ENCODE measurements at places on chromosomes 2 and 18. TPM values are rescaled to one million over a fixed set of nuclear protein-coding genes. Genes with fewer than 3 reads are reported as not detected.
A peak's percentile ranks its signal among the peaks of the same experiment; 100 is the strongest.

AKAIN1 gene
- not detected for total RNA-seq

SEMA4C gene
- total RNA-seq, result 56.8 TPM

GPR39 gene
- total RNA-seq, result not detected

DNA sequence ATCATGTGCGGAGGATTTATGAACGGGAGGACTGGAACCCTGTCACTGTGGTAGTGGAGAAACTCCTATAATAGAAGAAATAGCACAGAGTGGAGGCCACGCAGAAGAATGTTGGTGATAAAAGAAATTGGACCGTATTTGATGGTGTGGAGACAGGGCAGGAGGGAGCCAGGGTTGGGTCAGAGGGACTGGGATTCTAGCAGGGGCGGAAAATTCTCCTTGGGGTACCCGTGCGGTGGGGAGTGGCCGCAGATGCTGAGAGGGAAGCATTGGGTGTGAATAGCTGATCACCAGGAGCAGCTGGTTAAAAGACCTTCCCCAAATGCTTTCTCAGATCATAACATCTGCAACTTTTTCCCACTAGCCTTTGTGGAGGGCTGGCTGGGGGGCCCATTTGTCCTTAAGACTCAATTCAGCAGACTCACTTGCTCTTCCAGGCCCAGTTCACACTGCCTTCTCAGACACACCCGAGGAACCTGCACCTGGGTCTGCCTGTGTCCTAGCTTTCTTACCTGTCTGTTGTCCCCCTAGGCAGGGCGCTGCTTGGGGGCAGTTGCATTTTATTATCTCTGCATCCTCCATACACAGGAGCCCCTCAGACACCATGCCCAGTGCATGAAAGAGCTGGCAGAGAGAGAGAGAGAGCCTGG lies 7.1 kb downstream of the SH3BP4 start:
- H3K4me3 ChIP-seq, result no peak overlapping the region
- no peaks in the 10 kb centered on the region for H3K4me1 ChIP-seq
- H3K27me3 ChIP-seq, result peaks cover 9% of the 10 kb centered on the region

DNA sequence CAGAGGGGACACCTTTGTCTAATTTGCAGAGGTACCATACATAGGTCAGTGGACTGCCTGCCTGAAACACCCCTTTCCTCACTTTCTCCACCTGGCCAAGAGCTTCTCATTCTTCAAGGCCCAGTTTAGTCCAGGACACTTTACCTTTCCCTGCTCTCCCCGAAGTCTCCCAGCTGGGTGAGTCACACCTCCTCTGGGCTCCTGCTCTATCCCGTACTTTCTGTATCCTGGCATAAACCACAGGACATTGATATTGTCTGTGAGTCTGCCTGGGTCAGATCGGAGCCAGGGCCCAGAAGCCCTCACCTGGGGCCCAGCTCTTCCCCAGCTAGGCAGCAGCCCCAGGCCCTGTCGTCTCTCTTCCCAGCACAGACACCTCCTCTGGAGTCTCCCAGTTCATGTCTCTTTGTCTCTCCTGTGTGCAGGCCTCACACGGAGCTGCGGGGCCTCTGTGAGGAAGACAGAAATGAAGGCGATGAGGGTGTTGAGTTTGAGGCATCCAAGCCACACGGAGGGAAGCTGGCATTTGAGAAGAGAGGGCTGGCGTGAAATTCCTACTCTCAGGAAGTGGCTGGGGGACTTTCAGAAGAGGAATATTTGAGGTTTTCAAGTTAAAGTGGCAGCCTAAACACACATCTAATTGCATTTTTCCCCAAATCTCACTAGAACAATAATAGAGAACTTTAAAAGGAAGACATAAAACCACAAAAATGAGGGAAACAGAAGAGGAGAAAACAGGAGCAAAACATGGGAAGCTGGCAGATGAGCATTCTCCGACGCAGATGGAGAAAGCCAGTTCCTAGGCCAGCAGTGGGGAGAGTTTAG lies 79.6 kb upstream of the LAPTM4A start:
- no peak for DNase-seq
- H3K27ac ChIP-seq, result no peak overlapping the region
- H3K4me1 ChIP-seq, result no peaks in the 10 kb centered on the region
- H3K36me3 ChIP-seq, result no peaks in the 10 kb centered on the region
- no peak overlapping the region for H3K4me3 ChIP-seq

DNA sequence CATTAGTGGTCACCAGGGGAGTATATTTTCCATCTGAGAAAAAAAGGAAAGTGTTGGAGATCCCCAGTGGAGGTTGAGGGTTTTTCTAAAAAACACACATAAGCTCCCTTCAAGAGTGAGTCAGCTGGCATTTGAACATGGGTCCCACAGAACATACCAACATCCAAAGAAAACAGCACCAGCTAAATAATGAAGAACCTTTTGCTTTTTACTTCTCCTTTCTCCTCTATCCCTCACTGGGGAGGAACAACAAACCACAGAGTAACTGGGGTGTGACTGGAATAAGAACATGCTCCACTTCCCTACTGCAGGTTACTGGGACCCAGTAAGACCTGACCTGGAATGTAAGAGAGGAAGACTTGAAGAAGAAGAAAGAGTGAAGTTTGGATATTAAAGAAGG lies 56.5 kb upstream of the RAPH1 start:
- H3K36me3 ChIP-seq, result no peaks in the 10 kb centered on the region
- DNase-seq, result no peak
- H3K27ac ChIP-seq, result no peak overlapping the region
- H3K4me3 ChIP-seq, result no peak overlapping the region
- no peaks in the 10 kb centered on the region for H3K27me3 ChIP-seq

GRCh38 chr2:176752295-176752694 lies 460.3 kb upstream of the HNRNPA3 start:
- H3K27ac ChIP-seq, result no peak overlapping the region
- no peak for DNase-seq
- no peaks in the 10 kb centered on the region for H3K27me3 ChIP-seq
- no peak overlapping the region for H3K4me3 ChIP-seq
- H3K4me1 ChIP-seq, result no peaks in the 10 kb centered on the region

GRCh38 chr18:48230467-48231113 lies 178.6 kb downstream of the ZBTB7C start:
- peak; percentile 9 for DNase-seq
- peaks cover 26% of the 10 kb centered on the region for H3K4me1 ChIP-seq
- no peak overlapping the region for H3K4me3 ChIP-seq
- no peaks in the 10 kb centered on the region for H3K36me3 ChIP-seq
- H3K27ac ChIP-seq, result no peak overlapping the region

GRCh38 chr2:51158251-51158650 lies 126.3 kb upstream of the NRXN1 start:
- DNase-seq, result no peak
- no peaks in the 10 kb centered on the region for H3K27me3 ChIP-seq
- H3K4me3 ChIP-seq, result no peak overlapping the region
- H3K36me3 ChIP-seq, result no peaks in the 10 kb centered on the region

- no peaks in the 10 kb centered on the region for H3K27me3 ChIP-seq
- H3K4me1 ChIP-seq, result no peaks in the 10 kb centered on the region
- H3K4me3 ChIP-seq, result no peak overlapping the region
Measured at GRCh38 chr2:11625671-11626070, 44.3 kb downstream of the NTSR2 start.

DNA sequence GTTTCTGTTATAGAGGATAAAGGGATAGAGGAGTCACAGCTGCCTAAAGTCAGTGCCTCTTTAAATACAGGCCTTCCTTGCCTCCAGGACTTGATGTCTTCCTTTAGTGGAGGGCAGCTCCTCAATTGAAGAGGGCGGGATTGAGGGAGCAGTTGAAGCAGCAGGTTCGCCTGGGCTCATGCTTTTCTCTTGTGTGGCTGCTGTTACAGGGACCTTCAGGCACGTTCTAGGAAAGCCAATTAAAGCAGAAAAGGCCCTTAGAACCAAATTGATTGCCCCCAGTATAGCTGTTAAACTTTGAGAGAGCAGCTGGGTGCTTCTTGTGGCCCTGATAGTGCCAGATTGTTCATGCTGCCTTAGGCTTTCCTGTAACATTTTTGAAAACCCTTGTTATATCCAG lies 42.0 kb upstream of the LTBP1 start:
- no peaks in the 10 kb centered on the region for H3K4me1 ChIP-seq
- no peaks in the 10 kb centered on the region for H3K36me3 ChIP-seq
- no peak overlapping the region for H3K27ac ChIP-seq
- H3K4me3 ChIP-seq, result no peak overlapping the region
- no peak for DNase-seq

DNA sequence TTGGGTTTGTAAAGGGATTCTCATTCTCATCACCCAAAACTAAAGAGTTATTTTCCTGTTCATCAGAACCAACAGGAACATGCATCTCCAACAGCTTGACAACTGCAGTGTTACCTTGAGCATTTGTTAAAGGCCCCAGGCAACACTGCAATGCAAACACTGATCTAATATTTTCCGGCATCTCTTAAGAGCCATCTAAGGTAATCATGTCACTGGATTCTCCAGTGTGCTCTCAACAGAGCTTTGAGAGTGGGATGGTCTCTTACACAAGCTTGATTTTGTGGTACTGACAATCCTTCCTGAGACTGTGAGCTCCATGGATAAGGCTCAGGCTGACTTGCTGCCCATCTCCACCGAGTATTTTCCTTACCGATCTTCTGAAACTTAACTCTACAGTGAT lies 90.5 kb upstream of the ITGB6 start:
- H3K36me3 ChIP-seq, result peaks cover 80% of the 10 kb centered on the region
- DNase-seq, result no peak
- H3K4me1 ChIP-seq, result no peaks in the 10 kb centered on the region
- H3K27ac ChIP-seq, result no peak overlapping the region
